ENCODE measurements at places on chromosomes 11 and 22.
A peak's percentile ranks its signal among the peaks of the same experiment; 100 is the strongest.

- peak; percentile 77 for DNase-seq
Measured at GRCh38 chr11:73184953-73185671, 33.0 kb upstream of the P2RY2 start.

GRCh38 chr11:11570823-11571222, 51.0 kb downstream of the GALNT18 start:
- DNase-seq, result no peak

- DNase-seq, result no peak
Measured at GRCh38 chr11:134294664-134295063, 18.5 kb downstream of the GLB1L3 start.

DNA sequence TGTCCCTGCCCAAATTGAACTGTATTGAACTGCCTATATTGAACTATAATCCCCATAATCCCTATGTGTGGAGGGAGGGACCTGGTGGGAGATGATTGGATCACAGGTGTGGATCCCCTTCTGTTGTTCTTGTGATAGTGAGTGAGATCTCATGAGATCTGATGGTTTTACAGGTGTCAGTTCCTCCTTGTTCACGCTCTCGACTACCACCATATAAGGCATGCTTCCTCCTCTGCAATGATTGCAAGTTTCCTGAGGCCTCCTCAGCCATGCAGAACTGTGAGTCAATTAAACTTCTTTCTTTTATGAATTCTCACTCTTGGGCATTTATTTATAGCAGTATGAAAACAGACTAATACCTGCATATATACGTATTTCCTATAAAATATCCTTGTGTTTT, 206.5 kb upstream of the PDGFD start:
- DNase-seq, result no peak

- DNase-seq, result no peak
Measured at GRCh38 chr22:27666272-27666997, 135.1 kb downstream of the MN1 start.

GRCh38 chr11:2930704-2931419, 1.6 kb upstream of the PHLDA2 start:
- DNase-seq, result peak; percentile 76

DNA sequence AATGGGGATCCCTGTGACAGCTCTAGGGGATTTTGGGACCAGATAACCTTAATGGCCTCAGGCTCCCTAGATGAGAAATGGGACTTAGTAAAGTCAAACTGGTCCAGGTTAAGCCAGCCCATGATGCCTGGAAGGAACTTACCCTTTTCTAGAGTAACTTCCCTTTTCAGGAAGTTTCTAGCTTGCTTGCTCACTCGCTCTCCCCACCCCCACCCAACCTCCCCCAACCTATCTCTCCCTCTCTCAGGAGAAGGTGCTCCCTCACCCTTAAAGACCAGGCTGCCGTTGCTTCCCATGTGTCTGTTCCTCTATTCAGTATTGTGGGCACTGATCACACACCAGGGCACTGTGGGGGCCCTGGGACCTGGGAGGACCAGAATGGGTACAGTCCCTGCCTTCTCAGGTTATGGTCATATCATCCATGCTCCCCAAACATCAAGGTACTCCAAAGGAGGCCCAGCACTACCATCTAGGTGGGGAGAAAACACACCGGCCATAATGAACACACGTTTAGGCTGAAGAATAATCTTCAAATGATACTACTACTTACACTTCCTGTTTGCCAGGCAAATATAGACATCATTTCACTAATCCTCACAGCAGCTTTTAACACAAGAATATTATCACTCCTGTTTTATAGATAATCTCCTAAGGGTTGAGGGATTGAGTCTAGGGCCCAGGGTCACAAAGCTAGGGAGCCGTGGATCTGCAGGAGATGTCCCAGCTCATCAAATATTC, 18.2 kb downstream of the KCNQ1OT1 start:
- DNase-seq, result no peak

DNA sequence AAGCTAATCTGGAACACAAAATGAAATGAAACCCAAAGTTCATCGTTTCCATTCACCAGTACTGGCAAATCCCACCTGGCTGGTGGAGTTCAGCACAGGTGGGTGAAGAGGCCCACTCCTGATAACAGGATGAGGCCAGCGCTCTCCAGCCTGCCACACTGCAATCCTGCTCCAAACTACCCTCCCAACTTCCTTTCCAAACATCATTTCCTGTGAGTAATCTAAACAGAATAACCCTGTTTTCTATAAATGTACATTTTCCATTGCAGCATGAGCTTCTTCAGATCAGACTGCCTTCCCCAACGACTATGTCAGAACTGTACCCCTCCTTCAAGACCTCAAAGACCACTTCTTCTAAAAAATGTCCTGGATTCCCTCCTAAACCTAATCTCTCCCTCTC, 15.9 kb upstream of the NFRKB start:
- DNase-seq, result no peak

DNA sequence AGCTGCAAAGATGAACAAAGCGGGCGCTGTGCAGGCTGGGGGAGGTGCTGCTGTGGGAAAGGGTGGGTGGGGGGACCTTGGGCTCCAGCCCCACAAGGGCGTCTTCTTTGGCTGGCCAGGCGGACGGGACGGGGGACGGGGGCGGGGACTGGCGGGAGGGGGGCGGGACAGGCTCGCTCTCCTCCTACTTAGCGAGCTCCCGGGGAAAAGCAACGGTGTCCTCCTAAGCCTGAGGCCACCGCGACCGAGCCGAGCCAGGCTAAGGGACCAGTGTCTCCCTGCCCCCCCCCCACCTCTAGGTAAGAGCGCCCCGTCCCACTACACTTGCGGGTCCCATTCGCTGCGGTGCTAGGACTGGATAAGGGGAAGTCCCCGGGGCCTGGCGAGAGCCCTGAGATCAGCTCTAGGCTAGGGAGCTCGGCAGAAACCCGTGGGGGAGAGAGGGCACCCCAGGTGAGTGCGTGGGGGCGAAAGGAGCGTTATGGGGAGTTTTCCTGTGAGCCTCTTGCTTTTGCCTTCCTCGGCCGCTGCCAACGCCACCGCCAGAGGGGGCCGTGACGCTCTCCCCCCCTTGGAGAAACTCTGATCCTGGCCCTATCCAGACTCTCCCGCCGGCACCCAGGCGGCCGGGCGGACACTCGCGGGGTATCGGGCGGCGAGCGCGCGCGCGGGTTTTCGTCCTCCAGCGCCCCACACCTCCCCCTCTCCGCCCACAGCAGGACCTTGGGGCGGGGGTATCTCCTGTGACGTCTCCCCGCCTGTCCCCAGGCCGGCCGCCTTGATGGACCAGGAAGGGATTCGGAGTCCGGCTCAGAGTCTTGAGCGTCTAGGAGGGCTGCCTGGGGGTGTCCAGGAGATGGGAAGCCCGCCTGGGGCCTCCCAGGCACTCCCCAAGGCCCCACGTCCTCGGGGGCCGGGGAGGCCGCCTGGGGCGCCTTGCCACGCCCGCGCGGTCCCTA, at the start of gene PHLDB1:
TSS of gene PHLDB1 (plus strand) at position 215 of the 959 bp plus-strand sequence. CDS start 6,222 bp downstream, outside the sequence.
- DNase-seq, result peak; percentile 63

DNA sequence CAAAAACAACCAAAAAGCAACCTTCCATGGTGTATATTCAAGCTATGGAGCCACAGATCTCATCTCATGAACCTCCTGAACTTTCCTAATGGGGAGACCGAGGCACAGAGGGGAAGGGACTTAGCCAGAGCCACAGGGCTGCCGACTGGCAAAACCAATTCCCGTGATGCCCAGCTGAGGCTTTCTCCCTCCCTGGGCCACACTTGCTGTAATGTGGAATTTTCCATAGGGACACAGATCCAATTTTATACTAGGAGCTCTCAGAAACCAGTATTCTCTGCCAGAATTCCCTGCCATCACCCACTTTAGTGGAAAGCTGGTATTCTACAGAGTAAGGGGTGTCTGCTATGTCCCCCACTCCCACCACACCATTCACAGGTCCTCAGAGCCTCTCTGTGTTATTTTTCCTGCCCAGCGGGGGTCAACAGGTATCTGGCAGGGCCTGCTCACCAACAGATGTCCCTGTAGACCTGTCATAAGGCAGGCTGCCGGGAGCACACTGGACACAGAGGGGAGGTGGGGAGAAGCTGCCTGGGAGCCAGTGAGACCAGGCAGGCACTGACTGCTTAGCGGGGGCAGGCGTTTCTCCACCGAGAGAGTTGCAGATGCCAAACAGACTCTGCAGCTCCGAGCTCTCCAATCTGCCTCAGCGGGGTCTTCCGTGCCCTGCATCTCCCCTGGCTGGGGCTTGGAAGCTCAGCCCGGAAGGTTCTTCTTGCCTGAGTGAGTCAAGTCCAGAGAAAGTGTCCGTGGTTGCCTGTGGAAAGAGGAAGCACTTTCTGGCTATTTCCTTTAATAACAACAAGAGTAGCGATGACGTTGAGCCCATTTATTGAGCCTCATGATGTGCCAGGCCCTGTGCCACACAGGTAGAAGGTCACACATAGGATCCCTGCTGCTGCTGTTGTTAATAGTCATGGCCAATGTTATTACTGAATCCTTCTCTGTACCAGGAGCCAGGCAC, 26.3 kb downstream of the RPS6KA4 start:
- no peak for DNase-seq

DNA sequence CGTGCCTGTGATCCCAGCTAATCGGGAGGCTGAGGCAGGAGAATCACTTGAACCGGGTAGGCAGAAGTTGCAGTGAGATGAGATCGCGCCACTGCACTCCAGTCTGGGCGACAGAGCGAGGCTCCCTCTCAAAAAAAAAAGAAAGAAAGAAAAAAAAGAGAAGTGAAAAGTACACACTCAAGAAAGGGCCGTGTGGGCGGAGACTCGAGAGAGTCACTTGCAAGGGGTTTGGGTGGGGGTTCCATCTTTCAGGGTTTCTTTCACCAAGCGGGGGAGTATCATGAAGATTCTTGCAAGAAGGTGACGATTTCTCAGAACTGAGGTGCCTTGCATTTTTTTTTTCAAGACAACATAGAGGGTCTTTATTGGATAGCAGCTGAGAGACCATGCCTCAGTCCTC, 4.0 kb upstream of the IFITM5 start:
- no peak for DNase-seq

- no peak for DNase-seq
Measured at GRCh38 chr22:17988800-17989513, 35.4 kb downstream of the MICAL3 start.
